ENCODE measurements at places on chromosomes 13 and 19.

- DNase-seq = no peak
These were observed 26.9 kb downstream of the POU2F2 start for GRCh38 chr19:42105368-42105767.

DNA sequence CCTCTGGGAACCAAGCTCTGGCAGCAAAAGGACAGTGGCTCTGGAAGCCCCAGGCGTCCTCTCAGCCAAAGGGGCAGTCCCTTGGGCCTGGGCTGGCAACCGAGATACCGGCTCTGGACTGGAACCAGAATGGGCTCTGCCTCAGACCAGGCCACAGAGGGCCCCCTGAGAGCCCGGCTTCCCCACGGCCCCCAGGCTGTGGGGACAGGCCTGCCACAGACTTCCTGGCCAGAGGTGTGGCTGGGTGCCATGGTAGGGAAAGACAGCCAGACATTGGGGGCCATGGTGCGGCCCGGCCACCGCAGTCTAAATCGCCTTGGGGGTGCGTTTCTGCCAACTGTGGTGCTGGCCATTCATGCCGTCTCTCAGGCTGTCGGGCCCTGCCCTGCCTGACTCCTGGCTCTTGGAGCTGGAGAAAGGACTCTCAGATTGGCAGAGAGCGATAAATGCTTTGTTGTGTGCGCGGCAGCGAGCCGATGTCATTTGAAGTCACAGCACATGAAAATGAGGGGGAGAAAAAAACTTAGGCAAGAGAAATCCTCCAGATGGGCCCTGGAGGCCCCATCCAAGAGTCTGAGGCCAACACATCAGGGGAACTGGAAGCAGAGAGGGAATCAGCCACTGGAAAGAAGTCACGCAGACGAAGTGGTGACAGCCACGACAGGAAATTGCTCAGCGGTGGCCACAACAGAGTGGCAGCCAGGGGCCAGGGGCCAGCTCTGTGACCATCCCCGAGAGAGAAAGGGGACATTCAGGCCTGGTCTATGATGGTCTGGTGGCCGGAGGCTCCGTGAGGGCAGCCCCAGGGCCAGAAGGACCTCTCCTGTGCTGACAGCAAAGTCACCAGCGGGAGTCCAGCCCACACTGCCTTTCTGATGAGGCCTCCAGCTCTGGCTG, 26.5 kb downstream of the SH3GL1 start:
- no peak for DNase-seq

GRCh38 chr13:39379118-39379517, 223.9 kb downstream of the LHFPL6 start:
- DNase-seq = no peak

DNA sequence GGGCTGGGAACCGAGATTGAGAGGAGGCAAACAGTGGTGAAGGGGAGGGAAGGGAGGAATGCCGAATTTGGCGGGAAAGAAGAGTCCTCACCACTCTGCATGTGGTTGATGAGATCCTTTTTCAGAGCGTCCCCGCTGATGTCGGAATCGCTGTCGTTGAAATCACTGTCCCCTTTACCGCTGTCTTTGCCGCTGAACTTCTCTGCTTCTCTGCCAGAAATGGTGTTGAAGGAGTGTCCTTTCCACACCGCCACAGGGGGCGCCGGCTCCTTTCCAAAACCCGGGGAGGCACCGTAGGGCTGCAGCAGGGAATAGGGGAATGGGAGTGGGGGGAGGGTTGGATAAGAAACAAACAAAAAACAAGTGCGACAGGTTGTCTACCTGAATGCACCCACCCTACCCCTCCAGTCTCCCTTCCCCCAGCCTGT, 3.1 kb downstream of the PCDH8 start:
- DNase-seq = no peak

DNA sequence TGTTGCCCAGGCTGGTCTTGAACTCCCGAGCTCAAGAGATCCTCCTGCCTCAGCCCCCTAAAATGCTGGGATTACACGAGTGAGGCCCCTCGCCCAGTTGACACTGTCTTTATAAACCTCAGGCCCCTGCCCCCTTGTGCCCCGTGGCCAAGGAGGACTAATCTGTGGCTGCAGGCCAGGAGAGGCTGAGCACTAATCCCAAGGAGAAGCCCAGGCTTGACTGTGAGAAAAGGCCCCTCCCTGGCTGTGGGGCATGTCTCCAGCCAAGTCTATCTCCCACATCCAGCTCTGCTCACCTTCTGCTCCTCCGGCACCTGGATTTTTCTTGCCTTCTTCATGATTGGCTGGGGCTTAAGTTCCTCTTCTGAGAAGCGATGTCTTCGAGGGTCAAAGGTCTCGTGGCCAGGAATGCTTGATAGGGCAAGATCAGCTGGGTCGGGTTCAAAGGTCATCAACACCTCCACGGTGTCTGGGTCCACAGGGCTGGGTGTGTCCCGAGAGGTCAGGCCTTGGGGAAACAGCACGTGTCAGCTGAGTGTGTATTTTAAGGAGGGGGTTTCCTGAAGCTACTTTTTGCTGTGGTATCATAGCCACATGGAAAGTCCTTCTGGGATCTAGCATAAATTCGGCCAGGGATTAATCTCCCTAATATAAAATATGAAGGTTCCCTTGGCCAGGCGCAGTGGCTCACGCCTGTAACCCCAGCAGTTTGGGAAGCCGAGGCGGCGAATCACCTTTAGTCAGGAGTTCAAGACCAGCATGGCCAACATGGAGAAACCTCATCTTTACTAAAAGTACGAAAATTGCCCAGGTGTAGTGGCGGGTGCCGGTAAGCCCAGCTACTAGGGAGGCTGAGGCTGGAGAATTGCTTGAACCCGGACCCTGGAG, 3.8 kb downstream of the DBP start:
- DNase-seq = no peak

DNA sequence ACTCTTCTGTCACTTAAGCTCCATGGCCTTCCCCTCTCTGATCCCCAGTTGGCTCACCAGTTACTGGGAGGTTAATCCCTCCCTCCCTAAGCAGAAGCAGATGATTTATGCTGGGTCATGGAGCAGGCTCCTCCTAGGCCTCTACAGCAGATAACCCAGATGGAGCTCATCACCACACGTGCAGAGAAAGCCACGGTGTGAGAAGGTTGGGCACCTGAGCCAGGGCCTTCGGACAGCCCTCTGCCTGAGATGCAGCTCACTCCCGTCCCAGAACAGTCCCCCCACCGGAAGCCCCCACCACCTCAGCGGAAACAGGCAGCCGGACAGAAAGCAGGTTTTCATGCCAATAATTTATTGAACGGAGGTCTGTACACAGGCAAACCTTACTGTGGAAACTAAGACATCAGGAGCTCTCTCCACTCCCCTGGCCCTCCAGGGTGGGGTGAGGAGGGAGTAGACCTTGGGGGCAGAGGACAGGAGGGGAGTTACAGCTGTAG, 9.8 kb downstream of the ZNF526 start:
- no peak for DNase-seq

DNA sequence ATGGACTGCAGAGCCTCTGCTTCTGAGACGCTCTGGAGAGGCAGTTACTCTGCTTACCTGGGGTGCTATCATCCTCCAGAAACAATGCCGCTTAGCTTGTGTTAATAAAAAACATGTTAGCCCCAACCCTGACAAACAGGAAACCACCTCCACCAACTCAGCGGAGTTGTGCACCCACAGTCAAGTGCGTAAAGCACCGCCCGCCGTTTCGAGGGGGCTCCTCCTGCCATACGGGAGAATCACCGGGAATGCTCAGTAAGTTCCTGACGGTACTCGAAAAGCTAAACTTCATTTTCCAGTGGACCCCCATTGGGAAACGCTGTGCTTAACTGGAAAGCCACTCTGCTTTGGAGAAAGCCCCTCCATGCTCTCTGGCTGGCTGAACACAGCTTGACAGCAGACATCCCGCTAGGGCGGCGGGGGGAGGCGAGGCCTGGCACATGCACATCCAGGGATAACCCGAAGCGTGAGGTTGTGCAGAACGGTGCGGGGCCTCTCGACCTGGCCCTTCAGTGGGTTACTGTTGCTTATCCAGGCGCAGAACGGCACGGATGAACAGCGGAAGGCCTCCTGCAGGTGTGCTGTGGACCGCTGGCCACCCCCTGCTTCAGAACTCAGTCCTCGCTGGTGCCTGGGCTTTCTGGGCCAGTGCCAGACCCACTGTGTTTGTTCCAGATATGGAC, 17.1 kb downstream of the GAS6 start:
- DNase-seq = no peak

- DNase-seq = no peak
These were observed 78.4 kb downstream of the GPC6 start for GRCh38 chr13:93304868-93305613.

DNA sequence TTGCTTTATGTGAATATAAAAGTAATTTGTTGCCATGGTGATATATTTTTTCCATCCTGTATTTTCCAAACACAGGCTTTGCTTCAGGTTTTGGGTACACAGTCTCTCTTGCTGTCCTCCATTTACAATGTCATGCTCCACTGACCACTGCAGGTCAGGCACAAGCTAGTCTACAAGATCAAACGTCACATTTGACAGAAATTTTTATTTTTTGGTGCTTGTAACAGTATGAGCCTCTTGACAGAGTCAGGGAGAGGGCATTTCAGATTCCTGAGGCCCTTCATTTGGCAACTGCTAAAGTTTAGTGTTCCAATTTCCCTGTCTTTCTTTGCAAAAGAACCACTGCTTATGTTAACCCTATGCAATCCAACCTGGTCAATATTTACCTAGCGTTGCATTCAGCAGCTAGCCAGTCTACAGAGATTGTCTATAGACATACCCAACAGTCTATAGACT, 175.0 kb downstream of the RFC3 start:
- DNase-seq = no peak

GRCh38 chr13:87678372-87678752, 7.2 kb downstream of the SLITRK5 start:
- no peak for DNase-seq

GRCh38 chr13:27551562-27551961, 68.8 kb downstream of the LNX2 start:
- DNase-seq = no peak

DNA sequence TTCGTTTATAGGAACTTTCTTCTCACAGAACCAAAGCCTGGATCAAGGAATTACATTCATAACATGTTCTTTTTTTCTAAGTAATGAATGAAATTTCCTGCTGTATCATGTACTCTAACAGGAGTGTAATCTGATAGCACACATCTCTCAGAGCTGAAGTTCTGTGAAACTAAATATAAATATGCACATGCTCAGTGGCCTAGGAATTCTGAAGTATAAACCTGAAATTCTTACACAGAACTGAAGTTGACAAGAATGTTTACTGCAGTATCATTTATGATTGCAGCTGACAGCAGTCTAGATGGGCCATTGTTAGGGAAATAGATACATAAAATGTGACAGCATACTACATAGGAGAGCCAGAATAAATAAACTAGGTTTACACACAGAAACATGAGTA, 54.5 kb downstream of the USP12 start:
- DNase-seq = no peak

- no peak for DNase-seq
These were observed 145.0 kb downstream of the ABCC4 start for GRCh38 chr13:95156208-95156607.

DNA sequence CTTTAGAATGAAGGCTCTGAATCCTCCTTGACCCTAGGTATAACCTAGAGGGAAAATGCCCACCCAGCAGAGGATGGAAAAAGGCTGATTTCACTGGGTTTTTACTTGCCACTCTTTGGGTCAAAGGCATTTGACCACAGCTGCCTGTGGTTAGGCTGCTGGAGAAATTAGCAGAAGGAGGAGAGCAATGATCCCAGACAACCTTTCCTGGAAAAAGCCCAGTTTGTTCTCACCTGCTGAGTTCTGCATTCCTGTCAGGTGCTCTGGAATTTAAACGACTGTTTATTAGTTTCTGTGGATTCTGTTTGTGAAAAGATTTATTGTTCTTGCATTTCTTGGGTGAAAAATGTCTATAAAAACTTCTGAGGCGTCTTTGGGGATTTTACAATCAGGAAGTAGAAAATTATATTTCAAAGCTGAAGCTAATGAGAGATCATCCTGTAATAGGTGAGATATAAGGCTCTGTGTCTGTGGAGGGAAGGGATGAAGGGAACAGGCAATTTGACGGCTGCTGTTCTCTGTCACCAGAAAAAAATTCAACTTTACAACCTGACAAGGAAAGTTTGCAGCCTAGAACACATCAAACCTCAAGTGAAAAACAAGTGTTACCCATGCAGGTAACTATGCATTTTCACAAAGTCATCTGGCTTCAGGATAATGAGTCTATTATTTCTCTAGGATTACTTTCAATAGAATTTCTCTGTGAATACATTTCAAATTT, 519.7 kb downstream of the DIAPH3 start:
- DNase-seq = no peak

DNA sequence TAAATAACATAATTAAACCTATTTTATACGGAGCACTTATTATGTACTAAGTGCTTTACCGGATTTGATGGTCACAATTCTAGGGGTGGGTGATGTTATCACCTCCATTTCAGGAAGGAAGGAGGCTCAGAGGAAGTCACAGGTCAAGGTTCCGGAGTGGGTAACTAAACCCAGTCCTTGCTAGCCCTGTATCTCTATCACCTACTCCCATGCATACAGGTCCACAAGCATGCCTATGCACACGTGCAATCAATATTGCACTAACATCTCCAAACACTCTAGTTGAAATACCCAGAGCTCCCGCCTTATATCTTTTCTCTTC, 17.8 kb upstream of the FOSB start:
- no peak for DNase-seq

DNA sequence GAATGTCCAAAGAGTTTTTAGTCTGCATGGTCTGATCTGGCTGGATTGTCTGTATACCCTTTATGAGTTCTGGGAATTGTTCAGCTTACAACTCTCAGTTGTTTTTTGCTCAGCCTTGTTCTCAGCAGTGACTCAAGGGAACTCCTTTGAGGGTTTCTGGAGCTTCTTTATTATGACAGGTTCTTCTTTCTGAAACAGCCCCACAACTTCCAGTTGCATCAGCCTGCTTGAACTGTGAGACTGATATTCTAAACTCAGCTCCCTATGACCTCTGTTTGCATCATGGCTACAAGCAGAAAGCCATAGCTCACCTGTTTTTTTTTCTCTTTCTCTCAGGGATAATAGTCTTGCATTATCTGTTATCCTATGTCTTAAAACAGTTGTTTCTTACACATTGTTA, 85.0 kb downstream of the TDRD3 start:
- no peak for DNase-seq

GRCh38 chr19:16908759-16909158, 20.0 kb downstream of the F2RL3 start:
- DNase-seq = no peak

DNA sequence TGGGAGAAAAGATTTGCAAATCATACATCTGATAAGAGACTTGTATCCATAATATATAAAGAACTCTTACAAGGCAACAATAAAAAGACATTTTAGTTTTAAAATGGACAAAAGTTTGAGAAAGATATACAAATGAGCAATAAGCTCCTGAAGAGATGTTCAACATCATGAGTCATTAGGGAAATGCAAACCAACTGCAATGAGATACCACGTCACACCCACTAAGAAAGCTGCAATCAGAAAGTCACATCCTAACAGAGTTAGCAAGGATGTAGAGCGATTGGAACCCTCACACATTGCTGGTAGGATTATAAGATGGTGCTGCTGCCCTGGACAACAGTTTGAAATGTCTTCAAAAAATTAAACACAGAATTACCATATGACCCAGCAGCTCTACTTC, 50.3 kb downstream of the GSX1 start:
- DNase-seq = no peak

Data from stimulated activated CD8-positive, alpha-beta memory T cell treated with anti-CD3 and anti-CD28 coated beads, Interleukin-15, amount 100 ng/mL, for 48 hours (primary cell).